Amygdala (tissue), 56 donors: ENCODE measurements at places on chromosomes 6 and 20.

- no peak for DNase-seq
Measured at GRCh38 chr6:75874224-75874623, 125.2 kb downstream of the MYO6 start.

- no peak for DNase-seq
Measured at GRCh38 chr20:32337937-32338661, 20.0 kb upstream of the ASXL1 start.

GRCh38 chr6:69026243-69026642 is 391.2 kb downstream of the ADGRB3 start:
- DNase-seq, result no peak

GRCh38 chr6:131059486-131059885 is 3.6 kb downstream of the EPB41L2 start:
- no peak for DNase-seq

- DNase-seq, result no peak
Measured at GRCh38 chr6:38782616-38783015, 67.5 kb downstream of the DNAH8 start.
